ENCODE measurements at places on chromosomes 1 and 21. TPM values are rescaled to one million over a fixed set of nuclear protein-coding genes. Genes with fewer than 3 reads are reported as not detected.

GBP3 gene
- total RNA-seq: 18.3 TPM

IFI44L gene
- total RNA-seq: 1.1 TPM

TMEM52 gene
- 1.3 TPM for total RNA-seq

AMIGO1 gene
- total RNA-seq: 1.4 TPM

TMPRSS15 gene
- total RNA-seq: not detected

SERINC2 gene
- total RNA-seq: 20.5 TPM

LCE2C gene
- total RNA-seq: not detected

INSRR gene
- not detected for total RNA-seq

Data from pericardium fibroblast (primary cell).